CD4-positive, alpha-beta T cell treated with Interleukin-2 at 100 ng/mL for 4 hours (primary cell): ENCODE measurements at places on chromosomes 6 and 20.

DNA sequence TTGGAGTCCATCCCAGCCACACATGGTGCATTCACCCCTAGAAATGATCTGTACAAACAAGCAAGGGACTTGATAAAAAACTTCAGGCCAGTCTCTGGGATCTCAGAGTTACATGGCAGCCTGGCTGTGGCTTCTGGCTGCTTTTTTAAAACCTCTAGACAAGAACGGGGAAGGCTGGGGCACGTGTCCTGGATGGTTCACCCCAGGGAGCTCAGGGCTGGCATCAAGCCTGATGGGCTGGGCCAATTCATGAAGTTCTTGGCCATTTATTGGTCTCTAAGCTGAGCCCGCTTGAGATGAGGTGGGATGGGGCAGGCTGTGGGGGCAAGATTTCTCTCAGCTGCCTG lies 10.4 kb upstream of the ZFAND3 start:
- no peak for DNase-seq

DNA sequence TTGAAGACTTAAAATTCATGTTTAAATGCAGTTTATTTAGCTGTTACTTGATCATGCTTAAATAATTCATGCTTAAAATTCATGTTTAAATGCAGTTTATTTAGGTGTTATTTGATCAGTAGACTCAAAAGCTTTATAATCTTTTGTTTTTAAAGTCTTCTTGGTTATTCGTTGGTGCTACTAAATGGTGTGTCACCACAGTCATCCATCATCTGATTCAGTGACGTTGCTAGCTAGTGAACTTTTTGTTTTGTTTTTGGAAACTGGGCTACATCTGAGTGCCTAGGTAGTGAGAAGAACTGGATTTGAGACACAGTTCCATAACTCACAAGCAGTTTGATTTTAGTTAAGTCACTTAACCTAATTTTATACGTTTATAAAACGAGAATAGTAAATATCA lies 20.9 kb downstream of the SCAF8 start:
- DNase-seq, result no peak

- no peak for DNase-seq
Observed at GRCh38 chr20:37137547-37137946, 41.6 kb upstream of the RPN2 start.

DNA sequence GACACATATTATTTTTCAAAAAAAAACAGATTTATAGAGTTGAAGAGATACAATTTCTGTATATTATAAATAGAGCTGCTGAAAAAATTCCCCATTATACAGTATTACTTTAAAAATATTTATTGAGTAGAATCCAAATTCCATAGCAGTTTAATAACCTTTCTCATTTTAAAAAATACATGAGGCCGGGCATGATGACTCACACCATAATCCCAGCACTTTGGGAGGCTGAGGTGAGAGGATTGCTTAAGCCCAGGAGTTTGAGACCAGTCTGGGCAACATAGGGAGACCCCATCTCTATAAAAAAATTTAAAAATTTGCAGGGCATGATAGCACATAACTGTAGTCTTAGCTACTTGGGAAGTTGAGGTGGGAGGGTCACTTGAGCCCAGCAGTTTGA lies 13.0 kb downstream of the ATRN start:
- DNase-seq, result no peak

GRCh38 chr6:155387481-155387880 lies 68.2 kb downstream of the NOX3 start:
- no peak for DNase-seq

DNA sequence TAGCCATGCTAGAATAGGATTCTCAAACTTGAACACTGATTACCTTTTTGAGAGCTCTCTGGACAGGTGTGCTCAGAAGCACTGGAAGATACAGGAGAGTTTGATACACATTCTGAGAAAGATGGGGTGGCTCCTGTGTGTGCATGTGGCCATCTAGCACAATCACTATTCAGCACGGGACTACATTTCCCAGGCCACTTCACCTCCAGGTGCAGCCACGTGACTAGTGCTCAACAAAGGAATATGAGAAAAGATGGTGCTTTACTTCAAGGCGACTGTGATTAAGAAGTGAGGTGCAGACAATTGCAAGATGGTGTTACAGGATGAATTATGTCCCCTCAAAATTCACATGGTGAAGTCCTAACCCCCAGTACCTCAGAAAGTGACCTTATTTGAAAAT lies 103.8 kb downstream of the BACH2 start:
- no peak for DNase-seq

- DNase-seq, result no peak
Observed at GRCh38 chr6:85390775-85391174, 59.1 kb upstream of the NT5E start.

DNA sequence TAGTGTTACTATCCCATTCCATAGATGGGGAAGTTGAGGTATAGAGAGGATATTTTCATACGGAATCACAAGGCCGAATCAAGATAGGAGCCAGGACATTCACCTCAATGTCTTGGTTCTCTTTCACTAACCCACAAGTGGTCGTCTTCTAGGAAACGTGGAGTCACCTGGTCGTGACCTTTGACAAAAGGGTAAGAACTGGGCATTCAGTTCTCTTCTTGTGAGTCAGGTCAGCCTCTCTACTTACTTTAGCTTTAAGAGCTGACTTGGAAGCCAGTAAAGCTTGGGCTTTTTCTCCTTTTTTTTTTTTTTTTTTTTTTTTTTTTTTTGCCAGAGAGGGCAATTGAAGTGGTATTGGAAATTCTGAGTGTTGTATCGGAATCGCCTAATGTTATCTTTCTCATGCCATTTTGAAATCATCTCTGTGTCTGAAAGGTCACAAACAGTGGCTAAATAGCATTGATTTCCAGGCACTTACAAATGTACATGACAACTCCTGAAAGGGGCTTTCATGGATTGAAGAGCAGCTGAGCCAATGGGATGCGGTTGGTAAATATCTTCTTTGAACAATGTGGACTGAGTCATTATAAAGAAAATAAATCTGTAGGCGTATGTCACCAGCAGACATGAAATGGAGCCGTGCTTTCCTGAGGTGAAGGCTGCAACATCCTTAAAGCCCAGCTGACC lies 356.9 kb downstream of the KIF16B start:
- DNase-seq, result no peak

GRCh38 chr20:26243731-26244130 lies 547.1 kb upstream of the ZNF337 start:
- DNase-seq, result no peak

DNA sequence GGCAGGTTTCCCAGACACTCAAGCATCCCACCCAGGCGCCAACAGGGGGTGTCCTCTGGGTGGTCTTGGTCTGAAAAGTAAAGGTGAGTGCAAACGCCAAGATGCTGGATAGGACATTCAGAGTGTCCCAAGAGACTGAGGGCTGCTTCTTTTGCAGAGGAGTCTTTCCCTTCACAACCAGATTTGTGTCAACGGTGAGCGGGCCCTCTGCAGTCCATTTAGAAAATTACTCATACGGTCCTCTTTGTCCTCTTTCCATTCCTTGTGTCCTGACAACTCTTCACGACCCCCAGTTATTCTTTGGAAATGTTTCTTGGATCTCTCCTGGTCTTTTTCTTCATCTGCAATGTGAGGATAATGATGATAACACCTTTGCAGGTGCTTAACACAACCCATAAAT lies 257.8 kb downstream of the CDC5L start:
- DNase-seq, result no peak

DNA sequence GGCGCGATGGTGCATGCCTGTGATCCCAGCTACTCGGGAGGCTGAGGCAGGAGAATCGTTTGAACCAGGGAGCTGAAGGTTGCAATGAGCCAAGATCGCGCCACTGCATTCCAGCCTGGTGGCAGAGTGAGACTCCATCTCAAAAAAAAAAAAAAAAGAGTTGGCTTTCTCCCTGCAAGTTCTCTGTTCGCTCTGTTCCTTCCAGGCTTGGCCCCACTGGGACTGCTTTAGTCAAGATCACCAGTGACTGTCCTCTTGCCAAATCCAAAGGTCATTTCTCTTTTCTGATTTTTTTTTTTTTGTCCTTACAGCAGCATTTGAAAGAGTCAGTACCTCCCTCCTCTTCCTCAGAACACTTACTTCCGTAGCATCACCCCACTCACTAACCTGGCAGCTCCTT lies 10.8 kb upstream of the GNRH2 start:
- DNase-seq, result no peak

DNA sequence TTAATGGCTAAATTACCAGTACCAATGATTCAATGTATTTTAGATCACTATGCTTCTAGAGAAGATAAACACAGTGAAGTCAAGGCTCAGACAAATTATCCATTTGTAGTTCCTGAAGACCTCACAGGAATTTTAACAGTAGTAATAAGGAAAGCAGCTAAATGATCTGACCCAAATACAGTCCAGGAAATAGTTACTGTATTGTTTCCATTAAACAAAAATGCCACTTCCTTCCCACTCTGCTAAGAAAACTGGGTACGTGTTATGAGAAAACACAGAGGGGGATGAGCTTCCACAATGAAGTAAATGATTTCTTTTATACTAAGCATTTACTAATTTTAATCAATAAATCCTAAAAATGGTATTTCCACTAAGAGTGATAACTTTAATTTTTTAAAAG lies 127.9 kb downstream of the CDK19 start:
- peak; percentile 22 for DNase-seq

DNA sequence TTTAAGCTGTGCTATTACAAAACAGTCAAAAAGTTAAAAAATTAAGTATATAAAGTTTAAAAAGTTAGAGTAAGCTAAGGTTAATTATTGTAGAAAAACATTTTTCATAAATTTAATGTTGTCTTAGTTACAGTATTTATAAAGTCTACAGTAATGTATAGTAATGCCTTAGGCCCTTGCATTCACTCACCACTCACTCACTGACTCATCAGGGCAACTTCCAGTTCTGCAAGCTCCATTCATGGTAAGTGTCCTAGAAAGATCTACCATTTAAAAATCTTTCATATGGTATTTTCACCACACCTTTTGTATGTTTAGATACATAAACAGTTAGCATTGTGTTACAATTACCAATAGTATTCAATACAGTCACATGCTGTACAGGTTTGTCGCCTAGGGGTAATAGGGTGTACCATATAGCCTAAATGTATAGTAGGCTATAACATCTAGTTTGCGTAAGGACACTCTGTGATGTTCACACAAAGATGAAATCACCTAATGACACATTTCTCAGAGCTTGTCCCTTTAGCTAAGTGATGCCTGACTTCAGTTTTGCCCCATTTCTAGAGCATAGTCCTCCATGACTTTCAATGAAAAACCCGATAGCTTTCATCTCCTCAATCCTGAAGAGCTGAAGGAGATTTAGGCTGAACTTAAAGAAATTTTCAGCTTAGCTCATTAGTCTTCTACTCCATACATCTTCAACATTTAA lies 14.9 kb upstream of the HLA-DRA start:
- no peak for DNase-seq

GRCh38 chr6:3188262-3188661 lies 30.9 kb upstream of the TUBB2A start:
- DNase-seq, result no peak
